Activated CD4-positive, CD25-positive, alpha-beta regulatory T cell (primary cell): ENCODE measurements at places on chromosomes 1 and 21.

DNA sequence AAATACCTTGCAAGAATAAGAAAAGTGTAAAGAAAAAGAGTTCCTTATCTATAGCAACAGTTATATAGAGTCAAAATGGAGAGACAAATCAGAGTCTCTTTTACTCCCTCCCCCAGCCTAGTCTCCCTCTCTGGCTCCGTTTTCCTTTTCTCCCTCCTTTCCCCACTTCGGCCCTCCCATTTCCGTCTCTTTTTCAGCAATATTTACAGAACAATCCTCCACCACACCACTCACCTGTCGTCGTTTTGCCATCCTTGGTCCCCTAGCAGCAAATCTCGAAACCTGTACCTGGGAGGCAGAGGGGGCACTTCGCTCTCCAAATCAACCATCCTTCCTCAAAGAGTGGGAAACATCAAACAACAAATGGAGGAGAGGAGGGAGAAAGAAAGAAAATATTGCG lies 259 bp downstream of the KCNT2 start:
- no peak for DNase-seq

DNA sequence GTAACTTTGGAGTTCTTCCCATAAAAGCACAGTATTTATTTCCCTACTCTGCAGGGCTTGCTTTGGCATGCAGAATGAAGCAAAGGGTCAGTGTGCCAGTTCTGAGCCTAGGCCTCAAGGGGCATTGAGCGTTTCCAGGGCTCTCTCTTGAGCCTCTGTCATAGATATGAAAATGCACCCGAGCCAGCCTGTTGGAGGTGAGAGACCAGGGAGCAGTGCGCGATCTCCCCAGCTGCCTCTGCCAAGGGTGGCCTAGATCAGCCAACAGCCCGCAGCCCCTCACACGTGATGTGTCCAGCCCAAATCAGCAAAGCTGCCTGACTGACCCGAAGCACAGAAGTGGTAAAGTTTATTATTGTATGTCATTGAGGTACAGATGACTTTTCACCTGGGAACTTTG lies 63.7 kb downstream of the TENT5C start:
- DNase-seq = no peak

DNA sequence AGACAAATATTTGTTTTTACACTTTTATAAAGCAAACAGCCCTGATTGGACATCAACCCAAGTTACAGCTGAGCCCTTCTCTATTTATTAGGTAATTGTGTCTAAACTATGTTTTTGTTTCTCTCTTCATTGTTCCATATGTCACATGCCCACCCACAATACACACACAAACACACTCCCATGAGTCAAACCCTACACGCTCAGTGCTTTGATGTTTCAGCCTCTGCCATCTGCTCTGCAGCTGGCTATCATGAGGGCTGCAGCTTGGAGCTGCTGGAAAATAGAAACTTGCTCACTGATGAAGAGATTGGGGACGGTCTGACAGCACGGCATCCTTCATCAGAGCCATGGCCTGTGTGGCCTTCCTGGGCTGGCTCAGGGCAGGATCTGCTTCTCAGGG lies 41.7 kb downstream of the PSMG1 start:
- no peak for DNase-seq

DNA sequence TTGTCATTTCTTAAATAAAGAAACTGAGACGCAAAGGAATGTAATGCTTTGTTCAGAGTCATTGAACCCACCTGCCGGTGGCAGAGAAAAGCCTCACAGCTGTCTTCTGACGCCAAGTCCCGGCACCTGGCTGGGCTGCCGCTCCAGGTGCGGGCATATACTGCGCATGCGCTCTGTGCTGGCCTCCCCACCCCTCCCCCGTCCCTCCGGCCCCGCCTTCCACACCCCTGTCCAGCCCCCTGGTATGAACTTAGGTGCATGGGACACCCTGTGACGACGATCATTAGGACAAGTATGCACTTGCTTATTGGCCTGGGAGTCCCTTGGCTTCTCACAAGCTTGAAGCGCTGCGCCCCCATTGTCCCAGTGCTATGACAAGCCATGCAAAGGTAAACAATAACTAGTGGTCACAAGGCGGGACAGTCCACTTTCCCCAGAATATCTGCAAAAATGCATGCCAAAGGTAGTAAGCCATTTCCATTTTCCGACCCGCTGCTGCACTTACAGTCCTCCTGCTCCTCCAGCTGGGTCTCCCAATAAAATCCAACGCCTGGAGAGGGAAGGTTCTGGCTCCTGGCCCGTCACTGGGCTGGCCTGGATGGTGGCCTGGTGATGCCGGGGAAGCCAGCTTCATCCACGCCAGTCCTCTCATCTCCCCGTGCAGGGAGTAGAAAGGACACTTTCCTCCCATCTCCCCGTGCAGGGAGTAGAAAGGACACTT lies 100.4 kb downstream of the PSMG1 start:
- no peak for DNase-seq

DNA sequence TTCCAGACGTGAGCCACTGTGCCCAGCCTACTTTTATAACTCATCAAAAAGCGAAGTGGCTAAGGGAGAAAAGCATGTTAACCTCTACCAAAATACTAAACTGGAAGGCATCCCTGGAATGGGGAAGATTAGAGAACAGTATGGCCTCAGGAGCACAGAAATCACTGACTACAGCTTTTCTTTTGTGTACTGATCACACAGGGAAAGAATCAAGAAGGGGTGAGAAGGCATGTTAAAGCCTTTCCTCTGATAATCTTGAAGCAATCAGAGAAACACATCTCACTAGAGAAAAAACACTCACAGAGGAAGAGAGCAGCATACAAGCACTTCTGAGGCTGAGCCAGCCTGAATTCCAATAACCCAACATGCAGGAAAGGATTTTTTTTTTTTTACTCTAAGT lies 10.7 kb downstream of the PCAT6 start:
- DNase-seq = no peak

DNA sequence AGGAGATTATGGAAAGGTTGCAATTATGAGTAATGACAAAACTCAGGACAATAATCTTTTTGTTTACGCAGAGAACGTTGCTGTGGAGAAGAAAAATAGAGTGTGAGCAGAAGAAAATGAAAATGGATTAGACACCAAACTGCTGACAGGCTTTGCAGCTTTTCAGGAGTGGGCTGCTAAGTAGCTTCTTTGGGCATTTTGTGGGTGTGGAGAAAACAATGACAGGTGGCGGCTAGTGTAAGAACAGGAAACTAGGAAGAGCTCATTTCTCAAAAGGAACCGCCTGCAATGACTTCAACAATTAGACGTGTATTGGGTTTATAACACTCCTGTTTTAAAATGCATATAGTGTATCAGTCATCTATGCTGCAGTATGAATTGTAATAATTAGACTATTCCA lies 18.3 kb upstream of the PALMD start:
- no peak for DNase-seq

DNA sequence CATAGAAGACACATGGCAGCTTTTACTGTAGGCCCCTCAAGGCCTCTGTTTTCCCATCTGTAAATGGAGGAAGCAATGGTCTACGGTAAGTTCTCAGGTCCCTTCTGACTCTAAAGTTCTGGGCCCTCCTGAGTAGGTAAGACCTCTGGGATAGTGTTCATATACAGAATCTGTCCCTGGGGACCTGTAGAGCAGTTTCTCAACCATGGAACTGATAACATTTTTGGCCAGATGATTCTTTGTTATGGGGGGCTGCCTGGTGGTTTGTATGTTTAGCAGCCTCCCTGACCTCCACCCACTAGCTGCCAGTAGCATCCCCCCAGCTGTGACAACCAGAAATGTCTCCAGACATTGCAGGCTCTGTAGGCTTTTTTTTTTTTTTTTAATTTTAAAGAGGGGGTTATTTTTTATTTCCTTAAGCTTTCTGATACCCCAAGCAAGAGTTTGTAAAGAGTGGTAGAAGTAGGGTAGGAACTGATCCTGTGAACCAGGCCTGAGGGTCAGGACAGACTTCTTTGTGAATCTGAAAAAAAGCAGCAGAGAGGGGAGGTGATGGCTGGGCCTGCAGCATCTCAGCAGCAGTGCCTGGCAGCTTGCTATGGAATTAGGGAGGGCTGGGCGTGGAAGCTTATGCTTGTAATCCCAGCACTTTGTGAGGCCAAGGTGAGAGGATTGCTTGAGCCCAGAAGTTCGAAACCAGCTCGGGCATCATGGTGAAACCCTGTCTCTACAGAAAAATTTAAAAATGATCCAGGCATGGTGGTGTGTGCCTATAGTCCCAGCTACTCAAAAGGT lies 20.2 kb upstream of the TCEA3 start:
- no peak for DNase-seq
